AG09319 (cell line): ENCODE measurements at places on chromosomes 4 and X.

- DNase-seq, result no peak
Measured at GRCh38 chrX:22220941-22221340, 51.8 kb upstream of the CBLL2 start.

- DNase-seq, result no peak
Measured at GRCh38 chr4:109164011-109164410, 138.4 kb downstream of the COL25A1 start.

- DNase-seq, result no peak
Measured at GRCh38 chrX:153791104-153791852, 2.9 kb downstream of the IDH3G start.

GRCh38 chr4:139521754-139522401, 34.1 kb downstream of the SETD7 start:
- DNase-seq, result no peak

DNA sequence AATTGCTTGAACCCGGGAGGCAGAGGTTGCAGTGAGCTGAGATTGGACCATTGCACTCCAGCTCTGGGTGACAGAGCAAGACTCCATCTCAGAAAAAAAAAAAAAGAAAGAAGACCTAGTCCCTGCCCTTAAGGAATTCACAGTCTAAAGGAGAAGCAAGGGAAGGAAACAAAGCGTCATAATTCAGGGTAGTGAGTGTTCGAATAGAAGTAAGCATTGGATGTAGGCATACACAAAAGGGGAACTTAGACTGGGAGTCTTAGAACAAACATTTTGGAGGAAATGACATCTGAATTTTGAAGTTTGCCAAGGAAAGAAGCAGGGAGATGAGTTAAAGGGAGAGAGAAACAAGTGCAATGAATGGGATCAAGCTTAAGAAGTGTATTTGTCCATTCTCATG, 32.4 kb downstream of the PPM1K start:
- no peak for DNase-seq

DNA sequence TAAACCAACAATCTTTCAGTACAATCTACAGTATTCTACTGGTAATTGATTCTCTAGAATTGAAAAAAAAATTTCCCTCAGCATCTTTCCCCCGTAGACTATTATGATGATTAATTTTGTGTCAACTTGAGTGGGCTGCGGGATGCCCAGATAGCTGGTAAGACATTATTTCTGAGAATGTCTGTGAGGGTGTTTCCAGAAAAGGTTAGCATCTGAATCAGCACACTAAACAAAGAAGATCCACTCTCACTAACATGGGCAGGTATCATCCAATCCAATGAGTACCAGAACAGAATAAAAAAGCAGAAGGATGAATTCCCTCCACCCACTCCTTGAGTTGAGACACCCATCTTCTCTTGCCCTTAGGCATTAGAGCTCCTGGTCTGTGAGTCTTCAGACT, 186.1 kb upstream of the MAB21L2 start:
- no peak for DNase-seq

DNA sequence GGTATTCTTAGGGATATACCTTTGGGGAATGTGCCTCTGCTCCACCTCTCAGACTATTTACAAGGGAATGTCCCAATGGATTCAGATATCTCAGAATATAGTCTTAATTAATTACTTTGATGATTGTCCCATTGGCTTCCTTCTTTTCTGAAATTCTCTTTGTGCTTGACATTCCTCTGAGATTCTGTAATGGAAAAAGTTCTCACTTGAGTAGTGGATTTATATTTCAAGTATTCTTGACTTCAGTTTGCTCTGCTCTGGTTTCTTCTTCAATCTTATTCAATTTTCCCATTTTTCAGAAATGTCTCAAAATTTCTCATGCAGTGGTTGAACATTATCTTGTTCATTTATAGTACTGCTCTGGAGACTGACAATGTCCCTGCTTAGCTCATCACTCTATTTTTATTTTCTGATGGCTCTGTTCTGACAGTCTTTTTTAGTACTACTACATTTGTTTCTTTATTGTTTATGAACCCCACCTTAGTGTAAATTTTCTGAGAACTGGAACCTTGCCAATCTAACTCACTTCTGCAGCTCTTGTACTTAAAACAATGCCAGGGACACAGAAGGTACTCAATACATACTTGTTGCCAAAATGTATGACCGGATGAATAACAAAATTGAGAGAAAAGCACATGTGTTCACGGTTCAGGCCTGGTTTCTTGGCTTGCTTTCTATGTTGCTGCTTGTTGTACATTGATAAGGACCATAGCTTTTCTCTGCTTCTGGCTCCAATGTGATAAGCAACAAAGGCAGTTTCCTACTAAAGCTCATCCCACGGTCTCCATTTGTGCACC, 471.7 kb downstream of the GASK1B start:
- DNase-seq, result no peak

DNA sequence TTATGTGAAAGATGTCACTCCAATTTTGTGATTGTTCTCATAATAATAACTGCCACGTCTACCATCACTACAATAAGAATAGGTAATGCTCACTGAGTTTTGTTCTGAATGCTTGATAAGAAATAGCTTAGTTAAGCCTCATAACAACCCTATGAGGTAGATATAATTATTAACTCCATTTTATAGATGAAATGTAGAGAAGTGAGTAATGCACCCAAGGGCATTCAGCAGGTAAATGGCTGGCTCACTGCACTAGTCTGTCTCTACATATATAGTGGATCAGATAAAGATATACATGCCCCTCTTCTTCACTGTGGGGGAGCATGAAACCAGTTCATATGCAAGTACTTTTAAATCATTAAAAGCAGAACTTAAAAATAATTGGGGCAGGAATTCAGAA, 65.8 kb upstream of the SLC4A4 start:
- no peak for DNase-seq

DNA sequence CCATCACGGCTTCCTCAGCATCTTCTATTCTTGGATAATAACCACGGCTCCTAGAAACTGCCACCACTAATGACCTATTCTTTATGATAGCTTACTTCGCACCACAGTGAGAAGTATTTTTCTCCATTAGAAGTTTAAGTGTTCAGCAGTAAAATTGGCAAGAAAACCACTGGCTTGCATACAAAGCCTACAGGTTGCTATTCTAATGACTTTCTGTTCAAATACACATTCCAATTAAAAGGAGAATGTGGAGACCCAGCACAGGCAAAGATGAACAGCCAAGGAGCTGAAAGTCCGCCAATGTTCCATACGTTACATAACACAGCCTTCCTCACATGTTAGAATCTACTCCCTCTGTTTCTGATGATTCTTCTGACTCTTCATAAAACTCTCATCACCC, 875.0 kb upstream of the PRKX start:
- no peak for DNase-seq

DNA sequence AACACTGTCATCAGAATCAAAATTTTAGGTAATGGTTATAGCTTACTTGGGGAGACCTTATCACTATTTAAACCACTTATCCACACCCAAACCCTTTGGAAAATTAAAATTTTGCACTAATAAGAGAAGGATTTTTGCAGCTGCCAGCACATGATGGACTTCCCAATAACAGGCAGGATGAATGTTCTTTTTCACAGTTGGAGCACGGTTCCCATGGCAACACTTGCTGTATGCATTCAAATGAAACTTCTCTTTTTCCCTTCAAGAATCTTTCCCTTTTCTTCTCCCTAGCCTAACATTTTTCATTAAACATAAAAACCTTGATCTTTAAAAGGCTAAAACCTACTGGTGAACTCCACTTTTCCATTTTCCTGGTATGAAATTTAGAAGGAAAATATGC, 768.2 kb downstream of the KCTD8 start:
- DNase-seq, result no peak

DNA sequence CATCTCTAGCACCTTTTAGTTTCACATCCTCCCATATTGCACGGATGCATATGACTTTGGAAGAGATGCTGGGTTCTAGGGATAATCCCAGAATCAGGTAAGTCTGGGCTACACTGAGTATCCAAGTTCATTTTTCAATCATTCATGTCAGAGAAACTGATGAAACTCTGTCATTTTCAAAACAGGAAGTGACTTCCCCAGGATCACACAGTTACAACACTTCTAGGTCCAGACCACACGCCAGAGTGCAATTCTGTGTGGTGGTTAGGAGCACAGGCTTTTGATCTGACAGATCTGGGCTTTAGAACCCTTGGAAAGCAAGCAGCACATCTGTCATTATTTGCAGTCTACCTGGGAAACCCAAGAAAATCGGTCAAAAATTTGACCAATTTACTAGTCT, 52.1 kb upstream of the CDKN2AIP start:
- no peak for DNase-seq

GRCh38 chr4:40630335-40631021, 814 bp upstream of the RBM47 start:
- DNase-seq, result no peak

- no peak for DNase-seq
Measured at GRCh38 chr4:75555294-75556164, at the start of gene ODAPH. TSS of gene ODAPH (plus strand) at chr4:75556066. CDS start at chr4:75556083, 17 bp downstream.

DNA sequence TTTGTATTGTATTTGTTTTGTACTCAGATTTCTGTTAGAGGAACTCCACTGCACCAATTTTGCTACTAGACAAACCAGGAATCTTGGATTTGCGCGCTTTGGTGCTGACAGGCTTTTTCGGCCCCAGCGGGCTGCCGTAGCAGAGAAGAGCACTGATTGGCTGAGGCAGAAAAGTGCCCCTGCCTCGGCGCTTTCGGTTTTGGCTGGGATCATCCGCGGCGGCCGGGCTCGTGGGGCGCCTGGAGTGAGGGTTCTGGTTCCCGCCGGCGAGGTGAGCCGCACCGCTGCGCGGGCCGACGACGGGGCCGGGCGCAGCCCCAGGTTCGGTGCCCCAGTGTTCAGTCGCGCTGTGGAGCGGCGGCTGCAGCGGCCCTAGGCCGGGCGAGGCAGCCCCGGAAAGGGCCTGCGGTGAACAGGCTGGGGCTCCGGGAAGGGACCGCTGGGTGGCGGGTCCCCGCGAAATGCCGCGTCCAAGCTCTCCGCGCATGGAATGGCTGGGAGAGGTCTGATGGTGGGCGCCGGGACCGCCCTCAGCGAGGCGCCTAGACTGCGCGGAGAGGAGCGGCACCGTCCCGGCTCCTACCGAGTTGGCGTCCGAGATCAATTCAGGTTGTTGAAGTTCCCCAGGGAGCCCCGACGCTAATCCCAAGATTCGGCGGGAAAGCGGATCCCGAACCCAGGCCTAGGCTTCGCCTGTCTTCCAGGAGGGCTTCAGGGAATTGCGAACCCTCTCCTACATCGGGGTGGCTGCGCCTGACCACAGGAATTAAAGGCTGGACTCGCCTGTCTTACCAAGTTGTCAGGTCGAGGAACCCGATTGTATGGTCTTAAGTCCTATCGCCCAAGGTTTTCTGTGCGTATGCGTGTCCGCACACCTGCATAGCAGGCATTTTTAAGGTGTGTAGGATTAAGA, at the start of gene LSM6:
Gene LSM6 (plus strand): TSS at position 178 of the 913 bp plus-strand sequence. CDS start 7,204 bp downstream, outside the sequence.
- peak; percentile 61 for DNase-seq

DNA sequence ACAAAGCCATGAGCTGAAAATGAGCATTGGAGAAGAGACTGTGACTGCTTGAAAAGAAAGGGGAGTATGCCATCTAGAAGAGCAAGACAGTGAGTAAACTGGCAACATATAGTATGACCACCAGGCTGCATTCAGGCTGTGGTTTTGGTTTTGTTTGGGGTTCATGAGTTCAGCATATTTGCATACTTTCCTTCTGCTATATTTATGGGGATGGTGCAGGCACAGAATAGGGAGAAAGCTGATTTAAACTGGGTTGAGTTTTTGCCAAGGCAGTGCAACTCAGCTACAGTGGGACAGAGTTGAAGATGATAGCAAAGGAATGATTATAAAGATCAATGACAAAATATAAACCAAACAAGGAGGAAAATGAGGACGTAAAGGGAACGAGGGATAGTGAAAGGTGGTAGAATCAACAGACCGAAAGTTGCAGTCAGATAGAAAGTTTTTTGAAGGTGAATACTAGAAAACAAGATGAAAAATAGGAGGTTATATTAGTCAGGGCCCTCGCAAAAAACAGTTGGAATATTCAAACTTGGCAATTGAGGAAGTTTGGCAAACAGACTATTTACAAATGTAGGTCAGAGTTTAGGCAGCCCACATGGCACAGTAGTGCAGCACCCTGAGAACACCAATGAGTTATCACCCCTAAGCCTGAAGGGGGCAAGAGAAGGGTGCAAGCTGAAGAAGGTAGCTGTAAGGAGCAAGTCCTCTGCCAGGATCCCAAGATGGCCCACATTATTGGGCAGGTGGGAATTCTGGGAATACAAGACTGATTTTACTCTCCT, 114.8 kb upstream of the MAP9 start:
- no peak for DNase-seq

DNA sequence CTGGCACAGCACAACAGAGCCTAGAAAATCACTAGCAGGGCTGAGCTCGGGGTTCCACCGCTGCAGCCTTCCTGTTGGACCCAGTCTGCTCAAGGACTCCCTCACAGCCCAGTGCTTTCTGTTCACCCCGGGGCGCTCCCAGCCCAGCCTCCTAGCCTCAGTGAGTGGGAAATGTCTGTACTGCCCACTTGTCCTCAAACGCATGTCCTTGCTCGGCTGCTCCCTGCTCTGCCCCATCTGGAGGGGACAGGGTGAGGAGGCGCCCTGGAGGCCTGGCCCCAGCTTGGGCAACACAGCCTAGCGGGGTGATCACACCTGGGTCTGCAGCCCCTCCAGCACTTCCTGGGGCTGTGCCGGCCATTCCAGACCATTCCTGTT, 11.9 kb upstream of the CCNQ start:
- no peak for DNase-seq

GRCh38 chr4:41935652-41936021, 408 bp downstream of the TMEM33 start:
- no peak for DNase-seq

GRCh38 chr4:79611026-79611425, 203.0 kb upstream of the GK2 start:
- DNase-seq, result no peak

DNA sequence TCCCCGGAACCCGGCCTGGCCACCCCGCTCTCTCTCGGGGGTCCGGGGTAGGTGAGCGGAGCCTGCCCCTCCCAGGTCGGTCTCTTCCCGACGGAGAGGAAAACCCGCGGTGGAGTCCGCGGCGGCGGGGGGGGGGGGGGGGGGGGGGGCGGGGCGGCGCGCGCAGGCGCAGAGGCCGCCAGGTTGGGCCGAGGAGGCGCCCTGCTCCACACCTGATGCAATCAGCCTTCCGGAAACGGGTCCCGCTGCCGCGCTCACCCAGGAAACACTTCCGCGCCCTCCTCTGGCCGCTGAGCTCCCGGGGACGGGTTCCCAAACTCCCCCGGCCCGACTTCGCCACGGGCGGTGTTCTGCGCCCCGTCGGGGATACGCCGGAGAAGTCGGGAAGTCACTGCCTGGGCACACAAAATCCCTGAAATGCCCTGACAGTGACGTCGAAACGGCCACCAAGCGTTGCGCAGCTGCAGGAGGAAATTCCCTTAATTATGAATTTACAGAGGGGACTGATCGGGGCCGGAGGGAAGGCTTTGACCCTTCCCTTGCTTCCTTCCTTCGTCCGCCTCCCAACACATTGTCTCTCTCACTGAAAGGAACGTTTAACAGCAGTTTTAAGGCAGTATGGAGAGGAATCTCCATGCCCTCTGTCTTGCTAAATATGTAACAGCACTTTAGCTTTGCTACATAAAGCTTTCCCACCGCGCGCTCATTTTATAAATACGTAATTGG, 2.1 kb upstream of the APBB2 start:
- no peak for DNase-seq

- DNase-seq, result no peak
Measured at GRCh38 chr4:167717495-167717894, 374.8 kb upstream of the ANXA10 start.
